ENCODE measurements at places on chromosomes 6 and 20.

GRCh38 chr6:26187981-26188635 is 100.9 kb downstream of the HFE start:
- peak; percentile 34 for DNase-seq

DNA sequence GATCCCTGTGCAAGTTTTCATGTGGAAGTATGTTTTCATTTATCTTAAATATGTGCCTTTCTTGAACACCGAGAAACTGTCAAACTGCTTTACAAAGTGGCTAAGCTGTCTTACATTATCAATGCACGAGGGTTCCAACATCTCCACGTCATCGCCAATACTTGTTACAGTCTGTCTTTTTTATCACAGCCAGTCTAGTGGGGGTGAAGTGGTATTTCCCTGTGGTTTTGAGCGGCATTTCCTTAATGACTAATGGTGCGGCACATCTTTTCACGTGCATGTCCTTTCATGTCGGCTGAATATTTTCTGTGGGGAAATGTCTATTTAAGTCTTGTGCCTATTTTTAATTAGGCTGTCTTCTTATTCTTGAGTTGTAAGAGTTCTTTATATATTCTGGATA is 280.4 kb downstream of the FOXC1 start:
- DNase-seq: no peak

GRCh38 chr20:50395251-50395729 is 114.9 kb upstream of the PTPN1 start:
- DNase-seq: no peak

DNA sequence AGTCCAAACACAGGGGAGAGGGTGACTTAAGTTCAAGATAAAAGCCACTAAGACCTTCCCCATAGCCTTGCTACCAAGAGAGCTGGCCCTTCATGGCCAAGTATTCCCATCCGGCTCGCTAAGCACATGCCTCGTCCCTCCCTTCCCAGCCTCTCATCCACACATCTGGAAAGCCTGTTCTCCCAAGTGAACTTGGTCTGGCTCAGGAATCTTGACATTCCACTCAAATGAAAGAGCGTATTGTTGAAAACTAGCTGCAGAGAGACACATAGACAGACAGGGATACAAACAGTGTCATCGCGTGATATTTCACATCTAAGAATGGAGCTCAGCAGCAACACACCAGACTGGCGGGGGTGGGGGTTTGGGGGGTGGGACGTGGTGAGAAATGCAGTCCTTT is 182.8 kb upstream of the FOXQ1 start:
- no peak for DNase-seq

DNA sequence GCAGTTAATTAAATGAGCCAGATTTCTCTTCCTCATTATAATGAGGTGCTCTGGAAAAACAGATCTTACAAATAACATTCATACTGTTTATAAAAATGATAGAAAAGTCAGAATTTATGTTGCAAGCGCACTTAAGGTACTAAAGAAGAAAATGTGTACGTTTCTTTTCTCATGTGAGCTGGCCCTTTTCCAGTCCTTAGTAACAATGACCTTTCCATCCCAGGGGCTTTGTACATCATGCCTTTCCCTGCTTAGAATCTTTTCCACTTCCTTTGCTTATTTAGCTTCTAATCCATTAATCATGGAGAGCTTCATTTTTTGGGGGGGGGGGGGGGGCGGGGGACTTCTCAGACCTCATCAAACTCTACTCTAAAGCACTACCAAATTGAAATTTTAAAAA is 4.8 kb downstream of the FBXO5 start:
- DNase-seq: no peak

DNA sequence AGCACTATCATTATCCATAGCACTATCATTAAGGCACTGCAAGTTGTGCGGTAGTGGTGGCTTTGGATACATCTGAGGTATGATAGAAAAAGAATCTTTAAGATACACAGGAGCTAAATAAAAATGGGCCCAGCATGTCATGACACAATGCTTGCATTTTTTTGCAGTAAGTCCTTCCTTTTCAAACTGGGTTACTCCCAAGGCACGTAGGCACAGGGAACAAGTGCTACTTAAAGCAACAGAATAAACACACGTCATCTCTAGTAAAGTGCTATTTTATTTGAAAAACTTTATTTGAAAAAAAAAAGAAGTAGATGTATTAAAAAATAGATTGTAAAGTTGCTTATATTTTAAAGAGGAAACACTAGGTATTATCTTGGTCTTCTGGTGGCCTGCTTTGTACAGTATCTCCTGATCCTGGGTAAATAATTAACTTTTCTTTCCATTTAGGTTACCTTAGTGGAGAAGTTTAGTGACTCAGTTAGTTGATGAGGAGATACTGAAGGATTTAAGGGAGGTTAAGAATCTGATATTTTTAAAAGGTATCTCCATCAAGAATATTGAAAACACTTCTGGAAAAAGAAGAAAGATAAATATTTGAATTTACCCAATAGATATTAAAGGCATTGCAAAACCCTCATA is 129.6 kb downstream of the EDN1 start:
- DNase-seq: no peak

- no peak for DNase-seq
Observed at GRCh38 chr6:155854787-155855186, 399.1 kb upstream of the NOX3 start.

- DNase-seq: no peak
Observed at GRCh38 chr6:157488716-157489118, 107.7 kb downstream of the ZDHHC14 start.

DNA sequence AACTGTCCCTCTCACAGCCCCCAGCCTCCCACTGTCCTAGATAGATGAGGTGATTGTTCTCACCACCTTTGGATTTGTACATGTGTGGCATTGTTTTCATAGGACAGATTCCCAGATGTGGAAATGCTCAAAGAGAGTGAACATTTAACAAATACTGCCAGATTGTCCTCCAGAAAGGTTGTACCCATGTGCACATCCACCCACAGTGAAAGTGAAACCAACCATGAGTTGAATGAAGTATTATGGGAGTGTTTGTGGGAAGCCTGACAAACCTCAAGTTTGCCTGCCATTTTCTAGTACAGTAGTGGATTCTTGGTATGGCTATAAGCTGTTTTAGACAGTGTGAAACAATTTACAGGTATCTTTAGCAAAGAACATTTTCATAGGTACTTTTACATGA is 42.7 kb downstream of the ANKRD6 start:
- no peak for DNase-seq

- DNase-seq: no peak
Observed at GRCh38 chr20:44400970-44401769, 45.7 kb downstream of the HNF4A start.

DNA sequence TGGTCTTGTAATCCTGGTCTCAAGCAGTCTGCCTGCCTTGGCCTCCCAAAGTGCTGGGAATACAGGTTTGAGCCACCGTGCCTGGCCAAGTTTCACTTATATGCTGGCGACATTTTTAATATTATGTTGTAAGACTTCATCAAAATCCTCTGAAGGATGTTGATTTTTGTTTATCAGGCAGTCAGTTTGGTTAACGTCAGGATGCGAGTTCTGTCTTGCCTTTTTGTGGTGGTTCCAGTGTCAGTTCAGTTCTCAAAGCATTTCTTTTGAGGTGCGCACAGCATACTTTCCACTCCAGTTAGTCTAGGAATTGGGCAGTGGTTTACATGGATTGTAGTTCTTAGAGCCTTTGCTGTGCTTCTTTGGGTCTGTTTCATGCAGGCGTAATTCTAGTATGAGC is 24.9 kb downstream of the SCAF8 start:
- DNase-seq: no peak

DNA sequence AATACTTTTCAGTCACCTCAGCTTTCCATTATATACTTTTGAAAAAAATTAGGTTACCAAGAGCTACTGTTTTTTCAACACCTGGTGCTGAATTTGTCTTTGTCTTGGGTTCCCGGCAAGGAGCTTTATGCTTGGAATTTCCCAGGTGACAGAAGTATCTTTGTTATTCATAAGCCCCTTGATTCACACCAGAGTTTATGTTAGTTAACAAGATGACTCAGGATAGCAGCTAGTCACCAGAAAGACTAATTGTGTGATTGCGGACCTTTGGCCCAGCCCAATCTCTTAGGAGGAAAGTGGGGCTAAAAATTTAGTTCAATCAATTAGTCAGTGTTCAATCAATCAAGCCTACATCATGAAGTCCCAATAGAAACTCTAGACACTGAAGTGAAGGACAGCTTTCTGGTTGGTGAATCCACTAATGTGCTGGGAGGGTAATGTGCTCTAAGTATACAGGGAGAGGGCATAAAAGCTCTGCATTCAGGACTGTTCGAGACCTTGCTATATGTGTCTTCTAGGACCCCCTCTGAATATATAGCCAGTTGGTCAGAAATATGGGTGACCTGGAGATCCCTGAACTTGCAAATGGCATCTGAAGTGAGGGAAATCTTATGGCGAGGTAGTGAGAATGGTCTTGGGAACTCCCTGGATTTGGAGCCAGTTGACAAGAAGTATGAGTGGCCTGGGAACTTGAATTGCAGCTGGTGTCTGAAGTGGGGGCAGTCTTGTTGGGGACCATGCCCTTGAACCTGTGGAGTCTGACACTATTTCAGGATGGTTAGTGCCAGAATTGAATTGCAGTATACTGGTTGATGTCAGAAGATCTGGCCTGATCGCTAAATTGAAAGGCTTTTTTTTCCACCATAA is 16.2 kb downstream of the TMEM30A start:
- DNase-seq: no peak

GRCh38 chr6:116019428-116019827 is 41.3 kb downstream of the FRK start:
- no peak for DNase-seq

GRCh38 chr6:107399935-107400334 is 59.4 kb downstream of the PDSS2 start:
- DNase-seq: no peak
